Activated naive CD4-positive, alpha-beta T cell treated with anti-CD3 and anti-CD28 coated beads, Interleukin-2, amount 10 ng/mL, durations not matched to agents 7 days and 5 days (primary cell): ENCODE measurements at places on chromosomes 2 and 18.
A peak's percentile ranks its signal among the peaks of the same experiment; 100 is the strongest.

DNA sequence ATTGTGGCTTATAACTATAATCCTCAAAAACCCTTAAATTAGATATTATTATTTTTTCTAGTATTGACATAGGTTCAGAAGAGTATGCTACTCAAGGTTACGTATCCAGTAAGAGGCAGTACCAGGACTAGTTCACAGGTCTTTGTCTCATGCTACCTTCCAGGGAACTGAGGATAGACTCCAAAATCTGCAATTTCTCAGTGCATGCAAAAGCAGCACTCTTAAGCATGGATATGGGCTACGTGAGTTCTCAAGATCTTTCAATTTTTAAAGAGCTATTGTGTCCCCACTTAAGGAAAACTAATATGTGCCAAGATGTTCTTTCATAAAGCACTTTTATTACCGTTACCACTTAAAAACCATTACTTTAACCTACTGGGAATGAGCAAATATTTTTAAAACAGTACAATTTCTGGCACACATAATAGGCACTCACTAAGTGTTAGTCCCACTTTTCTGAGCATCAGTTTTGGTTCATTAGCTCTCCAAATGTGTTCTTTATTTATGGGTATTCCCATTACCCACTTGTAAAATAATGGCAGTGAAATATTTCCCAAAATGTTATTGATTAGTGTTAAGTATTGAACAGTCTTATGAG lies 113.8 kb upstream of the TTN start:
- H3K27me3 ChIP-seq = no peaks in the 10 kb centered on the region
- H3K36me3 ChIP-seq = peaks cover 3% of the 10 kb centered on the region
- no peak for DNase-seq
- H3K4me1 ChIP-seq = no peaks in the 10 kb centered on the region

DNA sequence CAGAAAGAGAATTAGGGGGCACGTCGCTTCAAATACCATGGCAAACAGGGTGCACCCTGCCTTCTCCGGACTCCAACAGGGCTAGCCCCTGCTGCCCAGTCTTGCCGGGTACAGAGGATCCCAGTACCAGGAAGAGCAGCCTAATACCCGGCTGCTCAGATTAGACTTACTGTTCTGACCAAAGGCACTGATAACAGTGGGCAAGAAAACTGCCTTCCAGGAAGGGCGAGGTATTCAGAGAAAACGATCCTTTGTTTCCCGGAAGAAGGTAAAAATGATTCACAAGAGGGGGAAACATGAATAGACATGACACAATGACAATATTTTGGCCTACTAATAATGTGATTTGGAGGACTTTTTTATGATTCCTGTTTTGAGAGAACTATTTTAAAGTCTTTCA lies 99.9 kb downstream of the SS18 start:
- H3K36me3 ChIP-seq = no peaks in the 10 kb centered on the region
- peaks cover 7% of the 10 kb centered on the region for H3K27me3 ChIP-seq
- no peaks in the 10 kb centered on the region for H3K4me1 ChIP-seq
- DNase-seq = no peak

- no peaks in the 10 kb centered on the region for H3K36me3 ChIP-seq
- DNase-seq = no peak
- H3K4me3 ChIP-seq = no peak overlapping the region
- H3K27ac ChIP-seq = no peak overlapping the region
- peaks cover 39% of the 10 kb centered on the region for H3K27me3 ChIP-seq
- peaks cover 29% of the 10 kb centered on the region for H3K4me1 ChIP-seq
Measured at GRCh38 chr2:37854676-37855282, 70.3 kb upstream of the RMDN2 start.

GRCh38 chr2:44940732-44941464 lies 604 bp upstream of the SIX3 start:
- H3K4me1 ChIP-seq = peaks cover 31% of the 10 kb centered on the region
- H3K27me3 ChIP-seq = peaks cover 100% of the 10 kb centered on the region
- no peaks in the 10 kb centered on the region for H3K36me3 ChIP-seq
- H3K4me3 ChIP-seq = peak overlapping the region; percentile 70
- no peak overlapping the region for H3K27ac ChIP-seq

DNA sequence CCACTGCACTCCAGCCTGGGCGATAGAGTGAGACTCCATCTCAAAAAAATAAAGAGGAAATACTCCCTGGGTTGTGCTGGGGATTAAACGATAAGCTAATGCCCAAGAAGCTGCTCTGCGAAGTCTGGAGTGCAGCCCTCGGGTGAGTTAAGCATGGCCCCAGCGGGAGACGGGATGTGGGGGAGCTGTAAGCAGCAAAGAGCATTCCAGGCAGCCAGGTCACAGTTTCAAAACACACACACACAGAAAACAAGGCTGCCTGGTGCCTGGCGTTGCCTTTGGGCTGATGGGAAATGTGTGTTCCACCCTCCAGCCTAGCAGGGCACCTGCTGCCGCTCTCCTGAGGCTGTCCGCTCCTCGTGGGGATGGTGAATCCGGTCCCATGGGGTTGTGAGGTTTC lies 24.1 kb downstream of the ODC1 start:
- DNase-seq = no peak
- H3K36me3 ChIP-seq = peaks cover 20% of the 10 kb centered on the region
- no peak overlapping the region for H3K27ac ChIP-seq
- no peaks in the 10 kb centered on the region for H3K4me1 ChIP-seq
- no peaks in the 10 kb centered on the region for H3K27me3 ChIP-seq

- peaks cover 59% of the 10 kb centered on the region for H3K4me1 ChIP-seq
- H3K4me3 ChIP-seq = no peak overlapping the region
- H3K27me3 ChIP-seq = no peaks in the 10 kb centered on the region
Measured at GRCh38 chr2:26772064-26773001, 8.2 kb downstream of the SLC35F6 start.

GRCh38 chr18:22604390-22604985 lies 186.8 kb upstream of the CTAGE1 start:
- no peak for DNase-seq
- H3K4me1 ChIP-seq = no peaks in the 10 kb centered on the region
- H3K36me3 ChIP-seq = no peaks in the 10 kb centered on the region
- no peak overlapping the region for H3K4me3 ChIP-seq
- H3K27me3 ChIP-seq = peaks cover 3% of the 10 kb centered on the region

- peaks cover 13% of the 10 kb centered on the region for H3K4me1 ChIP-seq
- H3K27ac ChIP-seq = no peak overlapping the region
- H3K4me3 ChIP-seq = no peak overlapping the region
Measured at GRCh38 chr2:121489284-121489683, 41.4 kb upstream of the RNU4ATAC start.

- H3K4me3 ChIP-seq = no peak overlapping the region
- H3K4me1 ChIP-seq = no peaks in the 10 kb centered on the region
- no peak for DNase-seq
- H3K27ac ChIP-seq = no peak overlapping the region
- no peaks in the 10 kb centered on the region for H3K27me3 ChIP-seq
Measured at GRCh38 chr2:163554864-163555263, 180.9 kb downstream of the FIGN start.

DNA sequence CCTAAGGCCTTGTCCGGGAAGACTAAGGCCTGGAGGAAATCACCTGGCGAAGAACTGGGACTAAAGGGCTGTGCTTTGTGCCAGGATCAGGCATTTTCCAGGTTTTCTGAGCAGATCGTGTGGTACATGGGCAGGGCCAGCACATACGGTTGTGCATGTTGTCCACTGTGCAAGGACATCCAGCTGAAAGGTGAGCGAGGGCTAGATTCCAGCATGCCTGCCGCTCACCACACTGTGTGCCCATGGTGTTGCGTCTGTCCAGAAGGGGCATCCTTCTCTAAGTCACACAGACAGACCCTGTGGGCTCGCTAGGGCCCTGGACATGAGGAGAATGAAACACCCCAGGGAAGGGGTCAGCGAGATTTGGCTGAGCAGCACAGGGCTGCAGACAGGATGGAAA lies 80.3 kb upstream of the TAF1B start:
- no peak overlapping the region for H3K4me3 ChIP-seq
- H3K36me3 ChIP-seq = no peaks in the 10 kb centered on the region
- H3K27ac ChIP-seq = no peak overlapping the region
- H3K4me1 ChIP-seq = peaks cover 40% of the 10 kb centered on the region
- H3K27me3 ChIP-seq = peaks cover 32% of the 10 kb centered on the region
- no peak for DNase-seq

GRCh38 chr2:64223055-64223454 lies 78.8 kb upstream of the PELI1 start:
- no peak for DNase-seq
- peaks cover 3% of the 10 kb centered on the region for H3K36me3 ChIP-seq
- peak overlapping the region; percentile 6 for H3K4me3 ChIP-seq
- H3K4me1 ChIP-seq = peaks cover 37% of the 10 kb centered on the region
- H3K27ac ChIP-seq = peak overlapping the region; percentile 85

DNA sequence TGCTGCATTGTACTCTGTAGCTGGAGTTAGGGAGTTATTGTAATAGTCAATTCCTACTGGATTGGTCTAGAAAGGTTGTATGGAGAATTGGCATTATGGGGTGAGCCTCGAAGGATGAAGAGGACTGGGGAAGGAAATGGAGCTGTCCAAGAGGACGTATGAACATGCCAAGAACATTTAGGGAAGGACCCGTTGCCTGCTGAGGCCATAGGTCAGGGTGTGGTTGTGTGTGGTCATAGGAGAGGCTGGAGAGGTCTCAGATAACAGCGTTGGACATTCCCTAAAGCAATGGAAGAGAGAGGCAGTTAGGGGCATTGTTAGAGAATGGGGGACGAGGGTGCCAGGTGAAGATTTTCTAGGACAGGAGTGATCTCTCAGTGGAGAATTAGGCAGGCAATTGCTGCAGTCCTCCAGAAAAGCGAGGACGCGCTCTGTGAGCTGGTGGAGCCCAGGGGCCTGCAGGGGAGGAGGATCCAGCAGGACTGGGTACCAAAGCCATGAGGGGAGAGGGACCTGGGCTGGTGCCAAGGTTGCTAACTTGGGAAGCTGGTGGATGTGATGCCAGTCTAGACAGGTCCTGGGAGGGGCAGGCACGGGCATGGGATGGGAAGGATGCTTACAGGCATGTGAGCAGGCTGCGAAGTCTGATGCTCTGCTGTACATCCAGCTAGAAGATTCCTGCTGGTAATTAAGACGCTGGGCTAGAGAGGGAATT lies 9.4 kb upstream of the PSD4 start:
- peaks cover 54% of the 10 kb centered on the region for H3K4me1 ChIP-seq
- peaks cover 6% of the 10 kb centered on the region for H3K36me3 ChIP-seq
- no peaks in the 10 kb centered on the region for H3K27me3 ChIP-seq
- no peak for DNase-seq
- no peak overlapping the region for H3K27ac ChIP-seq

GRCh38 chr2:237254369-237254861 lies 159.5 kb downstream of the COL6A3 start:
- no peaks in the 10 kb centered on the region for H3K36me3 ChIP-seq
- peaks cover 3% of the 10 kb centered on the region for H3K4me1 ChIP-seq
- no peak for DNase-seq
- H3K27me3 ChIP-seq = peaks cover 16% of the 10 kb centered on the region
- H3K4me3 ChIP-seq = no peak overlapping the region
- no peak overlapping the region for H3K27ac ChIP-seq

DNA sequence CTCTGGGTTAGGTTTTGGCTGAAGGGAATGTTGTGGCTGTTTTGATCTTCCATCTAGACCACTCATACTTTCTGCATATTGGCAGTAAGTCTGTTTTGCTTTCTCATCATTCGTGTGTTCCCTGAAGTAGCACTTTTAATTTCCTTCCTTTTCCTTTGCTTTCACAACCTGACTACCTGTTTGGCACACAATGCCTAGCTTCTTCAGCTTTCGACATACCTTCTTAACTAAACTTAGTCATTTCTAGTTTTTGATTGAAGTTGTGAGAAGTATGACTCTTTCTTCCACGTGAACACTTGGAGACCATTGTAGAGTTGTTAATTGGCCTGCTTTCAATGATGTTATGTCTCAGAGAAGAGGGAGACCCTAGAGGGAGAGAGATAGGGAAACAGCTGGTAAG lies 123.6 kb upstream of the EPB41L3 start:
- H3K27ac ChIP-seq = no peak overlapping the region
- no peak overlapping the region for H3K4me3 ChIP-seq
- no peaks in the 10 kb centered on the region for H3K27me3 ChIP-seq
- H3K4me1 ChIP-seq = no peaks in the 10 kb centered on the region
- DNase-seq = no peak
- no peaks in the 10 kb centered on the region for H3K36me3 ChIP-seq

DNA sequence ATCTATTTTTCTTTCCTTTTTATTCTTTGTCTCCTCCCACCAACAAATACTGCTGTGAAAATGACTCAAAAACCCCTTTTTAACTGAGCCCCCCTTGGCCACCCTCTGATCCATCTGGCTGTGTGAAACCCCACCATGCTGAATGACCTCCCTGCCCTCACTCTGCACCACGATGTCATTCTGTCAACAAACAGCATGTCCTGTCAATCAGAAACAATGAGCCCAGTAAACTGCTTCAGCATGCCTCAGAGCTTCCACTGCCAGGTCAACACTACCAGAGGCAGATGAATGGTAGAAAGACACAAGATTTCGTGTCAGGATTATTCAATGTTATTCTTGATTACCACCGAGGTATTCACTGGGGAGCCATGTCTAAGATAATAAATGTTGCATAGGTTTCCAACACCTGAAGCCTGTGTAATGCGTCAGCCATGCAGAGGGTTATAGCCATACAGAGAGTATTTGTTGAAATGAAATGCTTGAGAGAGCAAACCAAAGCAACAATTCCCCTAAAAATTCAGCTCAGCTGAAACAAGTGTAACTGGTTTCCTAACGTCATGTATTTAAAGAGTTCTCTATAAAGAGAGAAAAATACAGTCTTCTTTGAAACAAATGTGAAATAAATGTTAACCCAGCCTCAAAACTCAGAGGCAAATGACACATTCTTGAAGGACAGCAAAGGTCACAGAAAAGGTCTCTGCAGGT lies 76.7 kb downstream of the LRP2 start:
- H3K4me3 ChIP-seq = no peak overlapping the region
- no peaks in the 10 kb centered on the region for H3K36me3 ChIP-seq
- H3K27ac ChIP-seq = no peak overlapping the region
- peaks cover 4% of the 10 kb centered on the region for H3K27me3 ChIP-seq
